Skin of body (tissue), 3 donors: ENCODE measurements at places on chromosomes 5 and 9. TPM values are rescaled to one million over a fixed set of nuclear protein-coding genes. Genes with fewer than 3 reads are reported as not detected.

The PALM2AKAP2 gene
- 22.3 TPM for total RNA-seq

The GCNT1 gene
- total RNA-seq, result 8.4 TPM

The MSANTD3 gene
- total RNA-seq, result 11.1 TPM

The DDX4 gene
- not detected for total RNA-seq

The ZSWIM6 gene
- total RNA-seq, result 10.1 TPM

The FOXI1 gene
- 0.10 TPM for total RNA-seq

The MUSK gene
- 1.1 TPM for total RNA-seq

The PDLIM4 gene
- 20.6 TPM for total RNA-seq

The RGS7BP gene
- 0.89 TPM for total RNA-seq

The TERT gene
- not detected for total RNA-seq

The SEMA5A gene
- 31.5 TPM for total RNA-seq

The ACTBL2 gene
- total RNA-seq, result 5.8 TPM

The PCDHGB4 gene
- total RNA-seq, result 6.1 TPM

The CER1 gene
- total RNA-seq, result 0.30 TPM

The ARSI gene
- 2.6 TPM for total RNA-seq
